ENCODE measurements at places on chromosomes 5 and 9. TPM values are rescaled to one million over a fixed set of nuclear protein-coding genes. Genes with fewer than 3 reads are reported as not detected.

GRCh38 chr5:105274079-105274478 lies 1711.5 kb upstream of the NUDT12 start:
- no peak for DNase-seq
- H3K36me3 ChIP-seq, result no peaks in the 10 kb centered on the region
- no peaks in the 10 kb centered on the region for H3K4me1 ChIP-seq
- H3K4me3 ChIP-seq, result no peak overlapping the region
- no peak overlapping the region for H3K27ac ChIP-seq

DNA sequence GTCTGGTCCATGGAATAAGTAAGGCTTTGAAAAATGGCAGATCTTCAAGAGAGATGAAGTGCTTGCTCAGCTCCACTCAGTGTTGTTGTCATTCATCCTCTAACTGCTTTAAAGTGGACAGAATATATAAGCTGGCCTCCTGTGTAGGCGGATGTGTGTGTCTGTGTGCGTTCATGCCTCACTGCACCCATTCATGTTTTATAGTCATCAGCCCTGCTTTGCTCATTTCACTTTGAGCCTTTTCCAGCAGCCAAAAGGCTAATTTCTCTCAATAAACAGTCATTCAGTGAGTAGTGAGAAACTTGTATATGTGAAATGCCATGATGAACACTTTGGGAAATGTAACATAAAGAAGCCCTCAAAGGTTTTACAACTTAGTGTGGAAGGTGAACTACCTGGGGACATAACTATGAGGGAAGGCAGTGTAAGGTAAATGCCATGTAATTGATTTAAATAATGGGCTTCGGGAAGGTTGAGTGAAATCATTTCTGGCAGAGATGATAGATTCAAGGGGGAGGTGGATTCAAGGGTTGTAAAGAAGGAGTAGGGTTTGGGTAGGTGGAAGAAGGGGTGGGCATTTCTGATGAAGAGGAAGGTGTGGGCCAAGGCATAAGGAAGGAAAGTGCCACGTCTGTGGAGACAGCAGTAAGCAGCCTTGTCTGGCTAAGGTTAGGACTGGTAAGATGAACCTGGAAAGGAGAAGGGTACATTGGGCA lies 15.7 kb downstream of the TTC23L start:
- H3K4me1 ChIP-seq, result peaks cover 17% of the 10 kb centered on the region
- peak overlapping the region; percentile 15 for H3K27ac ChIP-seq
- H3K36me3 ChIP-seq, result peaks cover 7% of the 10 kb centered on the region
- no peak for DNase-seq
- H3K27me3 ChIP-seq, result no peaks in the 10 kb centered on the region
- no peak overlapping the region for H3K4me3 ChIP-seq

DNA sequence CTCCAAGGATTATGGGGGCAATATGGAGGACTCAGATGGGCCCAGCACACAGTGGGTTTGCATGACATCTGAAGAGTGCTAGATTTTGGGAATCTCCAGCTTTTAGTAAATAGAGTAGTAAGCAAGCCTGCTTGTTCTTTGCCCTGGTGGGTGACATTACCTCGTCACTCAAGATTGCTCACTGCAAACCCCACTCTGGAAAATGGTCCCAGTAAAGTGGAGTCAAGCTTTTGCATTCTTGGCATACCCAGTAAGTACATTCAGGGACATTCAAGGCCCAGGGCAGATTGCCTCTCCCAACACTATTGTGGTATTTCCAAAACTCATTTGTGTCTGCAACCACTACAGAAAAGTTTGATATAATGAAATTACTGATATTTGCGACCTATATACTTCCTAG lies 118.5 kb downstream of the INVS start:
- H3K27me3 ChIP-seq, result no peaks in the 10 kb centered on the region
- H3K36me3 ChIP-seq, result peaks cover 7% of the 10 kb centered on the region

GRCh38 chr9:28651050-28651722 lies 1077.9 kb upstream of the C9orf72 start:
- peaks cover 6% of the 10 kb centered on the region for H3K27me3 ChIP-seq
- H3K36me3 ChIP-seq, result no peaks in the 10 kb centered on the region
- H3K4me3 ChIP-seq, result no peak overlapping the region
- no peak for DNase-seq
- H3K4me1 ChIP-seq, result no peaks in the 10 kb centered on the region

GRCh38 chr5:132677682-132678400 lies 4.1 kb downstream of the IL4 start:
- H3K36me3 ChIP-seq, result no peaks in the 10 kb centered on the region
- no peak for DNase-seq
- no peaks in the 10 kb centered on the region for H3K27me3 ChIP-seq
- no peak overlapping the region for H3K4me3 ChIP-seq
- peaks cover 7% of the 10 kb centered on the region for H3K4me1 ChIP-seq

- no peaks in the 10 kb centered on the region for H3K36me3 ChIP-seq
- H3K4me3 ChIP-seq, result no peak overlapping the region
- no peaks in the 10 kb centered on the region for H3K27me3 ChIP-seq
- DNase-seq, result no peak
- peaks cover 14% of the 10 kb centered on the region for H3K4me1 ChIP-seq
Measured at GRCh38 chr9:93221044-93221443, 37.1 kb downstream of the WNK2 start.

DNA sequence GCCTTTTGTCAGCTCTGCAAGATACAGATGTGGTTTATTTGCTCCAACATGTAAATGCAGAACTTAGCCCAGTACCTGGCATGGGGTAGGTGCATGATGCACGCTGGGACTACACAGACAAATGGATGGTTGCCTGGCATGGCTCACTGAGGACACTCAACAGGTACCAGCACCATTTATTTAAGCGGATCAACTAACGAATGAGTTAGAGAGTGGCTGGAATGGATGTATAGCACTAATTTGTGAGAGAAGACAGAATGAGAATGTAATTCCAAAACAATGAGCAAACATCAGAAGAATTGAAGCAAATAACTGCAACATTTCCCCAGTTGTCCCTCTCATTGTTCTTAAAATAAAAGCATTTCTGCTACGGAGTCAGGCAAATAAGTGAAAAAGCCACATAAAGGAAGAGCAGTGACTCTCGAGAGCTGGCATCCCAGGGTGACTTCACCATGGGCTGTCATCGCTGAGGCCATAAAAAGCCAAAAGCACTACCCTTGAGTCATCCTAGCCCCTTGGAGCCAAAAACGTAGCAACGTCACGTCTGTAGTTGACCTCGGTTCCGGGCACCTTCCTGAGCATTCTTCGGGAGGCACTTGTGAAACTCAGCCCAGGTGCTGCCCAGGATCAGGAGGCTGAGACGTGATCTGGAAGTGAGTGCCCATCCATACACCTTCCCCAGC lies 290.3 kb downstream of the NSG2 start:
- peaks cover 57% of the 10 kb centered on the region for H3K4me1 ChIP-seq
- peak overlapping the region; percentile 94 for H3K27ac ChIP-seq
- H3K36me3 ChIP-seq, result no peaks in the 10 kb centered on the region
- no peaks in the 10 kb centered on the region for H3K27me3 ChIP-seq

- peaks cover 19% of the 10 kb centered on the region for H3K4me1 ChIP-seq
- H3K36me3 ChIP-seq, result no peaks in the 10 kb centered on the region
- H3K4me3 ChIP-seq, result no peak overlapping the region
- peak overlapping the region; percentile 79 for H3K27ac ChIP-seq
Measured at GRCh38 chr9:37414503-37414943, 8.0 kb upstream of the GRHPR start.

DNA sequence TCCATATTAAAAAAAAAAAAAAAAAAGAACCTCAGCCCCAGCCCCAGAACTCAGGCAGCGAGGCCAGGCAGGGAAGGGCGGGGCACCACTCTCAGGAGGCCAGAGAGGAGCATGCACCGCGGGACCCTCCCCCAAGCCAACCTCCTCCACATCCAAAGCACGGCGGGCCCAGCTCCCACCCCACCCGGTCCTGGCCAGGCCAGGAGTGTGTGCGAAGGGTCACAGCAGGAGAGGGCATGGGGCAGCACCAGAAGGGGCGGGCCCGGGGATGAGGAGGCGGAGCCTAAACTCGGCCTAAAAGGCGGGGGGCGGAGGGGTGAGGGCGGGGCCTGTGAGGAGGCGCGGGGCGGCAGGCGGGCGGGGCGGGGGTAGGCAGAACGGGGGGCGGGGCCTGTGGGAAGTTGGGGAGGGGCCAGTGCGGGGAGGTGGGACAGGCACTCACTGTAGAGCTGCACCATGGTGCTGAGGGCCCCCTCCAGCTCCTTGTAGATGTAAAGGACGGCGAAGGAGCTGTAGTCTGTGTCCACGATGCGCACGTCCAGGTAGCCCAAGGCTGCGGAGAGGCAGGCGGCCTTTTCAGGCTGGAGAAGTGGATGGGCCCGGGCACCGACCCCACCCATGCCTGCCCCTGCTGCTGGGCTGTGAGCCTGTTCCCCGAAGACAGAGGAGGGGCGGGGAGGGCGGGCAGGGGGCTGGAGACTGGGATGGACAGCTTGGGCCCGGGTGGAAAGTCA lies 1.2 kb downstream of the LCN15 start:
- peaks cover 7% of the 10 kb centered on the region for H3K4me1 ChIP-seq
- H3K27me3 ChIP-seq, result peaks cover 12% of the 10 kb centered on the region
- no peak overlapping the region for H3K27ac ChIP-seq
- no peaks in the 10 kb centered on the region for H3K36me3 ChIP-seq
- no peak overlapping the region for H3K4me3 ChIP-seq
- no peak for DNase-seq

DNA sequence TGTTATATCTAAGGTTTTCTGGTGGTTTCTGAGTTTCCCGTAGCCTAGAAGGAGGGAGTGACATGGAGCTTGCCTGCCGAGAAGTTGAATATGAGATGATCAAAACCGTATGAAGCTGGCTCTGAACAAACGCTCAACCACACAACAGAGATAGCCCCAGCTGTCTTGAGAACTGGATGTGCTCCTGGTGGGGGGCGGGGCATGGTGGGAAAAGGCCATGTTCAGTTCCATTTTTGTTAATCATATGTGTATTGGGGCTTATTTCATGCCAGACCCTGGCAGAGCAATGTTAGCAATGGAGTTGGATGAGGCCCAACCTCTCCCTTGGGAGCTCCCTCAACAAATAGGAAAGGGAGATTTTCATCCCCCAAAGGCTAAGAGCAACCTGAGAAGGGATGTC lies 4.8 kb downstream of the CCL19 start:
- no peak overlapping the region for H3K27ac ChIP-seq
- H3K4me1 ChIP-seq, result no peaks in the 10 kb centered on the region
- H3K4me3 ChIP-seq, result no peak overlapping the region

DNA sequence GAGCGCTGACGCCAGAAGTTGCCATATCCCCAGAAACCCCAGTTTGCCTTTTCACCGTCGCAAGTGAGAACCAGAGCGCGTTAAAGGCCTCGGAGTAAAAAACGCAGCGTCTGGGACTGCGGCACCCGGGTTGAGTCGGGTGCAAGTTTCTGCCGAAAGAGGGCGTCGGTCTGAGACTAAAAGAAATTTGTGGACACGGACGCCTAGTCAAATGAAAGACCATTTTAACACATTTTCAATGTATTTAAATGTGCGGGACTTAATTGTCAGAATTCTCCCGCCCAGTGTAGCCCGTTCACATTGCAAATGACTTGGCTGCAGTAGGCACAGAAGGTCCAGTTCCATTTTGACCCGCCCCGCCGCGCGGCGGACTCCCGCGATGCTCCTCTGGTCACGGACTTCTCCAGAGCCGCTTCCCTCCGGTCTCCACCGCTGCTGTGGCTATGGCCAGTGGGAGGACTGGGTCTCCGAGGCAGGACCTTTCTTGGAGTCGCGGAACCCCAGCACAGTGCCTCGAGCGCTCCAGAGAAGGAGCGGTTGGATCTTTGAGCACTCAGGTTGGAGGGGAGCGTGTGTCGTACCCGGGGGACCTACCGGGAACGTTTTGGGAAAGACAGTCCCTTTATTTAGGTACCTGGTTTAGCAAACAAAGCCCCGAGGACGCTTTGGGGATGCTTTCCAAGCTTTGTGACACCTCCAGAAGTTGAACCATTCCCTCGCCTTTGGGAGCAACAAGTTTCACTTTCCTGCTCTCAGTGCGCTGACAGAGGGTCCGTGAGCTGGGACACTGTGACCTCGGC lies 1.2 kb upstream of the NPR3 start:
- no peak overlapping the region for H3K27ac ChIP-seq
- H3K27me3 ChIP-seq, result peaks cover 87% of the 10 kb centered on the region
- peak overlapping the region; percentile 70 for H3K4me3 ChIP-seq
- no peak for DNase-seq
- H3K4me1 ChIP-seq, result peaks cover 37% of the 10 kb centered on the region
- no peaks in the 10 kb centered on the region for H3K36me3 ChIP-seq

- H3K4me3 ChIP-seq, result no peak overlapping the region
- no peaks in the 10 kb centered on the region for H3K27me3 ChIP-seq
- H3K36me3 ChIP-seq, result peaks cover 18% of the 10 kb centered on the region
- H3K27ac ChIP-seq, result no peak overlapping the region
Measured at GRCh38 chr9:136829412-136829811, 12.9 kb upstream of the AJM1 start.

- peaks cover 5% of the 10 kb centered on the region for H3K27me3 ChIP-seq
- DNase-seq, result no peak
- H3K36me3 ChIP-seq, result no peaks in the 10 kb centered on the region
- no peak overlapping the region for H3K4me3 ChIP-seq
- H3K4me1 ChIP-seq, result no peaks in the 10 kb centered on the region
- H3K27ac ChIP-seq, result no peak overlapping the region
Measured at GRCh38 chr9:74557571-74557970, 60.4 kb downstream of the RORB start.

GRCh38 chr5:173229382-173229959 lies 5.5 kb downstream of the NKX2-5 start:
- peaks cover 21% of the 10 kb centered on the region for H3K4me1 ChIP-seq
- H3K27me3 ChIP-seq, result peaks cover 97% of the 10 kb centered on the region
- no peak overlapping the region for H3K27ac ChIP-seq

EXOSC2 gene
- total RNA-seq, result 54.4 TPM

SLC6A19 gene
- not detected for total RNA-seq

CCDC192 gene
- 2.1 TPM for total RNA-seq

MEGF10 gene
- 3.0 TPM for total RNA-seq

ST8SIA4 gene
- total RNA-seq, result 9.6 TPM

CENPH gene
- total RNA-seq, result 14.8 TPM

AP3B1 gene
- 50.6 TPM for total RNA-seq
